ENCODE measurements at places on chromosomes 6 and 20. TPM values are rescaled to one million over a fixed set of nuclear protein-coding genes. Genes with fewer than 3 reads are reported as not detected.

DNA sequence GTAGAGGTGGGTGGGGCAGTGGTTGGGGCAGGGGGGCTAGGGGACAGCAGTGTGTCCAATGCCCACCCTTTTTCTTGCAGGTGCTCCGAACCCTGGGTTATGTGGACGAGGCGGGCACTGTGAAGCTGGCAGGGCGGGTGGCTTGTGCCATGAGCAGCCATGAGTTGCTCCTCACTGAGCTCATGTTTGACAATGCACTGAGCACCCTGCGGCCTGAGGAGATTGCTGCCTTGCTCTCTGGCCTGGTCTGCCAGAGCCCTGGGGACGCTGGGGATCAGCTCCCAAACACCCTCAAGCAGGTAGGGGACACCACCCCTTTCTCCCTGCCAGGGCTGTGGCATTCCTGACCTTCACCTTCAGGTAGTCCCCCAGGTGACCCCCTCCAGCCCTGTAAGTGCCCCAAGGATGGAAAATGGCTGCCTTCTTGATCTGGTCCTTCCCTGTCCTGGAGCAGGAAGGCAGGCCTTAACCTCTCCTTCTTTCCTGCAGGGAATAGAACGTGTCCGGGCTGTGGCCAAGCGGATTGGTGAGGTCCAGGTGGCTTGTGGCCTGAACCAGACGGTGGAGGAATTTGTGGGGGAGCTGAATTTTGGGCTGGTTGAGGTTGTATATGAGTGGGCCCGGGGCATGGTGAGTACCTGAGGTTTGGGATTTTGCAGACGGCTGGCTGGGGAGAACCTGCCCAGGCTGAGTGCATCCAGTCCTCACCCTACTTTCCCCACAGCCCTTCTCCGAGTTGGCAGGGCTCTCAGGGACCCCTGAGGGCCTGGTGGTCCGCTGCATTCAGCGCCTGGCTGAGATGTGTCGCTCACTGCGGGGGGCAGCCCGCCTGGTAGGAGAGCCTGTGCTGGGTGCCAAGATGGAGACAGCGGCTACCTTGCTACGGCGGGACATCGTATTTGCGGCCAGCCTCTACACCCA lies 2.9 kb downstream of the DXO start:
- no peak for ATAC-seq

The DNMT3B gene
- total RNA-seq = 14.9 TPM

The FRK gene
- total RNA-seq = 0.33 TPM

The MRAP2 gene
- total RNA-seq = 5.1 TPM

The GSTA1 gene
- total RNA-seq = not detected

- no peak for ATAC-seq
These were observed 26.4 kb downstream of the BRPF3 start for GRCh38 chr6:36222924-36223323.

DNA sequence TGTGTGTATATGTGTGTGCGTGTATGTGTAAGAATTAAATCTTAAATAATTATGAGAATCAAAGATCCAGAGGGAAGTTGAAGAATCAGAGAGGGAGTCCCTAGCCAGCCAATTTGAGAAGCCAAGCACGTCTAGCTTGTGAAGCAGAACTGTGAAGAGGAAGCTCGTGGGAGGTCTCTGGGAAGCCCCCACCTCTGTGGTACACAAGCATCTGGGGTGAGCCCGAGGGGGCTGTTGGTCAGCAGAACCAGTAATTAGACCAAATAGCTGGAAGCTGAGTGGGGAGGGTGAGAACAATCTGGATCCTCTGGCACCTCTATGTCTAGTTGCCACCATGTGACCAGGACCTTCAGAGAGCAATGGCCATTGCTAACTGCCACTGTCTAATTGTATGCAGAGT lies 310.0 kb upstream of the PRND start:
- no peak for ATAC-seq

- ATAC-seq = no peak
These were observed 235.1 kb upstream of the RREB1 start for GRCh38 chr6:6872459-6873344.

DNA sequence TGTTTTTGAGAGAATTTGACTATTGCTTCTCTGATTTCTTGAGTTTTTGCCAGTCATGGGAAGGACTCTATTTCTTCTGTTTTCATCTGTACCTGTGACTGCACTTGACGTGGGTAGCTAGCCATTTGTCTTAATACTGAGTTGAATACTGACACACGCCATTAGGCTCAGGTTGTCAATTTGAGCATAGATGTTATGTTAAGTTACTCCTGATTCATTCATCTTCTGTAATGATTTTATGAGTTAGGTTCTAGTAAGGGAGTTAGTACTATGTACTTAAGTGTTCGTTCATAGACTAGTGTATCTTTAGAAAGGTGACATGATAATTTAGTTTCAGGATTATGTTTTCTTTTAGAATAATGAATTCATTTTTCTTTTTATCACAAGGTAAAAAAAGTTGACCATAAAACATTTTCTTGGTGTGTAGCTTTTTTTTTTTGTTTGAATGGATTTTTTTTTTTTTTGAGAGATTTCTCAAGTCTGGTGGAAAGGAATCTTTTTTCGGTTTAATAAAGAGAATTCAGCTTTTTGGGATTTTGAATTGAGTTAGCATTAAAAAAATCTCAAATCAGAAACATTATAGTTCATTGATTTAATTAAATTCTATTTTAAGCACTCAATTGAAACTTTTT lies 1.7 kb downstream of the AFDN start:
- no peak for ATAC-seq

The GRM4 gene
- 0.56 TPM for total RNA-seq

The PRKN gene
- total RNA-seq = 0.81 TPM

The BRPF3 gene
- 12.3 TPM for total RNA-seq

The TFAP2B gene
- not detected for total RNA-seq

- no peak for ATAC-seq
These were observed 117.6 kb upstream of the UST start for GRCh38 chr6:148629181-148629580.

DNA sequence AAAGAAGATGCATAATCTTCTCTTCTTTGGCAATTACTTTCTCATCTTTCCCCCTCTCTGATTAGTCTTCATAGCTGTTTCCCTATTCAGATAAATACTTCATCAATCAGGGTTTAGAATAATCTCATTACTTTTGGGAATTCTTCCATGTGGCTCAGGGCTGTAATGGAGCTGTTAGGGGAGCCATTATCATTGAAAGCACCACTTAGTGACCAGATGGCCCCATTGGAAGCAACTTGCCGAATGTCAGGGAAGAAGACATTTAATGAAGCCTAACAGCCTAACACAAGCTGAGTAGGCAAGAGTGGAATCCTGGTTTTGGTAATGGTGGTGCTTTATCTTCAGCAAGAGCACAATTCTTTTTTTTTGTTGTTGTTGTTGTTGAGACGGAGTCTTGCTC lies 45.0 kb downstream of the TIAM2 start:
- no peak for ATAC-seq

- no peak for ATAC-seq
These were observed 87.9 kb downstream of the THBS2 start for GRCh38 chr6:169165561-169166300.

GRCh38 chr20:60210779-60211617 lies 252.8 kb downstream of the CDH26 start:
- ATAC-seq = peak; percentile 97

- ATAC-seq = no peak
These were observed 27.2 kb upstream of the CHD6 start for GRCh38 chr20:41645372-41645771.

- ATAC-seq = no peak
These were observed 933.7 kb upstream of the GJE1 start for GRCh38 chr6:141199074-141199473.

The RFX6 gene
- not detected for total RNA-seq

The DSP gene
- total RNA-seq = 16.6 TPM

The KHDRBS2 gene
- total RNA-seq = 8.0 TPM

GRCh38 chr20:49245921-49246740 lies 26.9 kb downstream of the DDX27 start:
- ATAC-seq = peak; percentile 71

- ATAC-seq = no peak
These were observed 186.7 kb downstream of the RPS12 start for GRCh38 chr6:133001040-133001565.

The PTCRA gene
- total RNA-seq = 0.93 TPM

DNA sequence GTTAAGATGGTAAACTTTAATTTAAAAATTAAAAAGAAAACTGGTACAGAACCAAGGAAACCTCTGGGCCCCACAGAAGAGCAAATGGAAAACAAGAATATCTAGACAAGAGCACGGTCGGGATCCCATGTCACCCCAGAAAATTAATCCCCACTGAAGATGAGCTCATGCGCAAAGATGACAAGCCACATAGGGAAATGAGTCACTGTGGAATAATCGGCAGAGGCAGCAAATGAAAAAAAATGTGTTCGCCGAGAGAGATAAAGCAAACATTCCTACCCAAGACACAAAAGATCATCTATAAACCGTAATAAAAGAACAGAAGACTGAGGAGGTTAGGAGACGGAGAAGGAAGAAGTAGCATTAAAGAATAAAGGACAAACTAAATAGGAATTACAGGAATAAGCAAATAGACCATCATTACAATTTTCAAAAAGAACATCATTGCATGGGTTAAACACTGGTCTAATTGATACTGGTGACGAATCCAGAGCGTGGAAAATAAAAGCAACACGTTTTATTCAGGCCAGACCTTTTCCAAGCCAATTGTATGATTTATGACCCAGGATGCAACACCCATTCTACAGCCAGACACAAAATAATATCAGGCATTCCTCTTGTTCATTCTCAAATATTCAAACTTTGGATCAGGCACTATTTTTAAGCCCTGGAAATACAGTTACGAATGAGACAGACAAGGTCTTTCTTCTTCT lies 138.0 kb upstream of the ARID1B start:
- ATAC-seq = no peak

- ATAC-seq = peak; percentile 60
These were observed 353.9 kb downstream of the BCKDHB start for GRCh38 chr6:80460257-80460865.

The SMLR1 gene
- total RNA-seq = 0.36 TPM

The TMC2 gene
- total RNA-seq = 0.31 TPM

- ATAC-seq = no peak
These were observed 28.6 kb downstream of the SPATA2 start for GRCh38 chr20:49886571-49887213.

- no peak for ATAC-seq
These were observed 8.3 kb upstream of the TIAM2 start for GRCh38 chr6:154986787-154987235.

The CLVS2 gene
- total RNA-seq = 12.5 TPM

DNA sequence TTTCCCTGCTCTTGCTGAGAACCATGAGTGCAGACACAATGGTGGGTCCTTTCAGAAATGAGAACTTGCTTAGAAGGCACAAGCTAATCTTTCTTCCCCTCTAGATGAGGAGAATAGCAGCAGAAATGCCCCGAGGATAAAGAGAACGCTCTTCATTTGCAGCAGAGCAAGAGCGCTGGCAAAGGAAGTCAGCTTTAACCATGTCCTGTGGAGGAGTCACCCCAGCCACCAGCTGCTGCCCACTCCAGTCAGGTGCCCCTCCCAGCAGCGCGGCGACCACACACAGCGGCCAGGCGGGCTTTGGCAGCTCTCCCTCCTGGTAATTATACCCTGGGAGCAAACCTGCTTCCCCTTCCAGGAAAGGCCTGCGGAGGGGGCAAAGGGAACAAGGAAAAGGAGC lies 42.4 kb upstream of the EMILIN3 start:
- ATAC-seq = no peak

The PNPLA1 gene
- 0.28 TPM for total RNA-seq

DNA sequence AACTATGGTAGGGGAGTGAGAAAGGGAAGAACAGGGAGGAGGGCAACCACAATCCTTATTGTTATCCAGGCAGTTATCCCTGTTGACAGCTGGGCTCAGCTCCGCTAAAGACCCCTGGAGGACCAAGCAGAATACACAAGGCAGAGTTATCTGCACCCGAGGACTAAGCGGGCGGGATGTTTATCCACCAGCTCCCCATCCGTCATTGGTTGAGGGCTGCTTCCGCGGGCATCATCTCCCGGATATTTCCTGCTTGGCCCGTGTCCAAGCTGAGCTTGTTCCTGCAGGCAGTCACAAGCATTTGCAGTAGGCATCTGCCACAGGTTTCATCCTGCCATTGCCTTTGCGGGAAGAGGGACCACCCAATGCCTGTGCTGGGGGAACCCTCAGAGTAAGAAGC lies 102.1 kb downstream of the DLGAP4 start:
- peak; percentile 4 for ATAC-seq

DNA sequence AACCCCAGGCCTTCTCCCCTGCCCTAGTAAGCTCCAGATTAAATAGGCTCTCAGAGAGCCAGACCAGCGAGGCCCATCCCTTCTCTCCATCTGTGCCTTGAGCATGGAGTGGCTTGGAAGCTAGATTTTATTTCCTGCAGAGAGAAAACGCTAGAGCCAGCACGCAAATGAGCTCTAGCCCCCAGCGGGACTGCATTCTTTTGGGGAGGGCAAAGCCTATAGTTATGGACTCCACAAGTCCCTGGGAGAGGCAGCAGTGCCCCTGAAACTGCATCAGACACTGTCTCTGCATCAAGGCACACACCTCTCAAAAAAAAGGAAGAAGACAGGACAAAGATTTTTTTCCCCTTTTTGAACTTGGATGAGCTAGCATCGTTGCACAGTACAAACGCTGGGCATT lies 15.8 kb downstream of the FOXF2 start:
- no peak for ATAC-seq

The CLPSL1 gene
- total RNA-seq = not detected

DNA sequence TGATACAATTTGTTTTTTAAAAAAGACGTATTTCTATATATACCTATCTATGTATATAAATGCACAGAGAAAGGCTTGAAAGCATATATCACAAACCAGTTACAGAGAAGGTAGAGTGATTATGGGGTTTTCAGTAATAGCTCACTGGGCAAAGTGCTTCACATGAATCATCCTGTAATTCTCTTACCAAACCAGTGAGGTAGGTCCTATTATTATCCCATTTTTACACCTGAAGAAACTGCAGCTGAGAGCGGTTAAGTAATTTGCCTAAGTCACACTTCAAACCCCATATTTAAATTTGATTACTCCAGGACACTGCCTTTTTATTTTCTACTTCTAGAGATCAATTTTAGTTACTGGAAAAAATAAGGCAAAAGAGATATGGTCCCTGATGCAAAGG lies 4.4 kb downstream of the GSS start:
- ATAC-seq = no peak

- ATAC-seq = no peak
These were observed 10.2 kb downstream of the WFDC3 start for GRCh38 chr20:45781391-45781931.

The AGER gene
- 6.5 TPM for total RNA-seq

- ATAC-seq = no peak
These were observed 38.9 kb downstream of the BICRAL start for GRCh38 chr6:42820512-42821340.

DNA sequence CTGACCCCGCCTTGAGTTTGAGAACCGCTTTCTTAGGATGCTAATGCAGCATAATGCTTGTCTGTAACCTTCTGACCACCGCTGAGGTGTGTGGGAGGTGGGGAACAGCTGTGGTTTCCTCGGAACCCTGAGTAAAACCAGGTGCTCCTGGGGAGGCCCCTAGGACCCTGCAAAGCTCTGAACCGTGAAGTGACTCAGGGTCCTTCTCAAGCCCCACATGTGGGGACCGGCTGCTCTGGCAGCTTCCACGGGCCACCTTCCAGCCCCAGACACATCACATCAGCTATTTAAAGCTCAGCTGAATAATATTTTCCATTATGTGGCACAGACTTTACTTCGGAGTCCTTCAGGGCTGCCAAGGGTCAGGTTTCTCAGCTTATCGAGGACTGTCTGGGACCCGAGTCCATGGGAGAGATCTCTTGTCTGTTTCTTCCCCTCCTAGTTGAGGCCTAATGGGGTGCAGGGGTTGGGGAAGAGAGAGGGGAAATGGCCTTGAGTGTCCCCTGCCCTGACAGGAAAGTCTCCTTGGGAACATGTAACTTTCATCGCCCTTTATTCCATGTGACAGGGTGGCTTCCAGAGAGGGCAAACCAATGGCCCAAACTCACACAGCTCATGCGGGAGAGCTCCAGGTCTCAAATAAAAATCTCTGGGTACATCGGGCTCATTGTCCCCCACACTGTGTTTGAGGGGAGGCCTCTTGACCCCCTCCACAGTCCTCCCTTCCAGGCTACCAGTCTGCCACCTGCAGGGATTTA lies 186.1 kb upstream of the SLC24A3 start:
- ATAC-seq = peak; percentile 70

Data from motor neuron (in vitro differentiated cells).